Stimulated activated CD4-positive, alpha-beta T cell treated with anti-CD3 and anti-CD28 coated beads, Interleukin-1b, Interleukin-23, amount 100 ng/mL, for 4 hours (primary cell): ENCODE measurements at places on chromosomes 4 and X.

DNA sequence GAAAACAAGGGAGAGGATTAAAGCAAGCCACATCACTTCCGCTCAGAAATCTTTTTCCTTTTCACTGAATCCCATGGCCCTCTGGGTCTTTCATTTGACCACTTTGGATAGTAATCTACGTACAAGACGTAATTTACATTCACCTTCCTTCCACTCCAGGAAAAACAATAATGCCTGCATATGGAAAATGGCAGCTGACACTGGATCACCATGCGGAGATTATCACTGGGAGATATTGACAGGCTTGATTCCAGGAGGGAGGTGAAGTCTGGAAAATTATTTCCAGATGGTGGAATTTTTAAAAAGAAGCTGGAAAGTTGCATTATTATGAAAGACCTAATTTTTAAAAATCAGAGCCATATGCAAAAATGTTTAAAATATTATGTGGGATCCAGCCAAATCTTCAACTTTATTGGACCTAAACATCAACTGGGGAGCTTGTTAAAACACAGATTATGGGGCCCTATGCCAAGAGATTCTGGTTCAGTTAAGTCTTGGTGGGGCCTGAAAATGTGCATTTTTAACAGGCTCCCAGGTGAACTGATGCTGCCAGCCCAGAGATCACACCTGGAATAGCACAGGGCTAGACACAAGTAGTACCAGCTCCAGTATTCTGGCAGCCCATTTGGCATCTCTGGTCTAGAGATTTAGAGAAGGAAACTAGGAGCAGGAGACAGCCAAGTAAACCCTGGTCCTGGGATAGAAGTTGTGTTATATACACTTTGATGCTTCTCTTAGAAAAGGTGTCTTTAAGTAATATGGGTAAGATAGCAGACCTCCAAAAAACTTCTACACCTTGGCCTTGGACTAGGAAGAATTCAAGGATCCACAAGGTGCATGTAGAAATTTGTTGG is 290.3 kb upstream of the LDB2 start:
- no peak for DNase-seq

GRCh38 chr4:88817740-88818139 is 120.1 kb upstream of the NAP1L5 start:
- DNase-seq = no peak

GRCh38 chrX:46559062-46559461 is 13.8 kb upstream of the ZNF674 start:
- DNase-seq = no peak

DNA sequence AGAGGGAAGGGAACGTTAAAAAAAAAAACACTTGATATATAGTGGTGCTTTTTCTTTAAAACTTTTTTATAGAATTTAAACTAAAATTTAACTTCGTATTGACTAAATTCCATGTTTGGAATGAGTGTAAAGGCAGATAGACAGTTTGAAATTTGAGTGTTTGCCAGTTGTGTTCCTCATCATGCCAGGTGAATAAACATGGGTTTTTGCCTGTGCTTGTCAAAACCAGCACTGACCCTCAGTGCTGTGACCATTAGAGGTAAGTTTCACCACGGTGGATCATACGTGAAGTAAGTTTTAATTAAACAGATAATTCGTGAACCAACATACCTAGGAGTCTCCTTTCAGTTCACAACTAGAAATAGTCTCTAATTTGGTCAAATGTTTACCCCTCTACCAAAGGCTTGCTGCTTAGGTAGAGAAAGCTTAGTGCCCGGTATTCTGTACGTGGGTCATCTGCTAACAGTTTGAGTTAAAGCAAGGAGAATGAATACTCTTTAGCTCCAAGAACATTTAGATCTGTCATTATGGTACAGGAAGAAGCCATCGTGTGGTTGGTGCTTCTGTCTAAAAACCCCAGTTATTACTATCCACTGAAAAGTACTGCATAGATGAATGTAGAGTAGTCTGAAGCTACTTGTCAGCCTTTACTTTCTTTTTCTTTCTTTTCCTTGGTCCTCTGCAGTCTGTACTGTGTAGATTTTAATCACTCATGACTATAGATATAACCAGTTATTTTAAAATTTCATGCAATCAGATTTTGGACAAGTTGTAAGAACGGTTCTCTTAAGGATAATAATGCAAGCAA is 32.7 kb downstream of the KIAA0232 start:
- no peak for DNase-seq

- no peak for DNase-seq
Measured at GRCh38 chr4:75243570-75243969, 270.6 kb downstream of the RCHY1 start.

- no peak for DNase-seq
Measured at GRCh38 chr4:2900741-2901140, 57.1 kb downstream of the ADD1 start.

DNA sequence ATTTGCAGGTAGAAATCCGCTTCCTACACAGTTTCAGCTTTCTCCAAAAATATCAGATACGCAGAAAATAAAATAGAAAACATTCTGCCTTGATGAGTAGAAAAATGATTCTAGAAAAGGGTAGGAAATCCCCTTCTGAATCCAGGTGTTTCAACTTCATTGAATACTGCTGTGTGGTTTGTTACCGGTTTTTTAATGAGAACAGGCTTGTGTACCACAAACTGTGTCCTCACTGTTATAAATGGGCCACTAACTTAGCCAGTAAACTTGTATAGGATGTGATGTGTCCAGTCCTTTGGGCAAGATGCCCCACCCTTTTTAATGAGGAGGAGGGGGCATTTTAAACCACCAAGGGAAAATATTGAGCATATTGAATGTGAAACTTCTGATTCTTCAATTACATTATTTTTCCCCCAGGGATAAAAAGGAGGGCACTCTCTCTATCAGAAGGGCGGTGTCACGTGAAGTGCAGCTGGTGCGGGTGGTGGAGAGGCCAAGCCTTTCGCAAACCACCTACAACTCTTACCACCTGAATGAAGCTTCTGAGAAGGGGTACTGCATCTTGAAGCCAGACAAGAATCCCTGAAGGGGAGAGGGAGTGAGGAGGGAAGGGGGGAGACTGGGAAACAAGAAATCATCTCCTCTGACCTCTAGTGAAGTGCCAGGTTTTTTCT is 4.5 kb downstream of the CXXC4 start:
- no peak for DNase-seq

DNA sequence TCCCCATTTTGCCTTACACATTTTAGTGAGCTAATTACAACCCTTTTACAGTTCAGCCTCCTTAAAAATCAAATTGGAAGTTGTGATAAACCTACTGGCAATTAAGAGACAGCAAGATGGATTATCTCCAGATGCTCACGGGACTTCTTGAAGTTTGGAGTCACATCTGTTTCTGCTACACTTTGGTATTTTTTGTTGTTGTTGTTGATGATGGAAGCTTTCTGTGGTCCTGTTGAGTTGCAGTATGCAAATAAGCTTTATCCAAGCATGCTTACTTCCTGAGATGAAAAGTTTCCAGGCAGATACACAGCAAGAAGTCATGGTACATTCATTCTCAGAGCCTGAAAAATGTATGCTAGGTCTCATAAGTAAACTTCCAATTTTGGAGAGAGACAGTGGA is 670.0 kb upstream of the AMOT start:
- DNase-seq = no peak

DNA sequence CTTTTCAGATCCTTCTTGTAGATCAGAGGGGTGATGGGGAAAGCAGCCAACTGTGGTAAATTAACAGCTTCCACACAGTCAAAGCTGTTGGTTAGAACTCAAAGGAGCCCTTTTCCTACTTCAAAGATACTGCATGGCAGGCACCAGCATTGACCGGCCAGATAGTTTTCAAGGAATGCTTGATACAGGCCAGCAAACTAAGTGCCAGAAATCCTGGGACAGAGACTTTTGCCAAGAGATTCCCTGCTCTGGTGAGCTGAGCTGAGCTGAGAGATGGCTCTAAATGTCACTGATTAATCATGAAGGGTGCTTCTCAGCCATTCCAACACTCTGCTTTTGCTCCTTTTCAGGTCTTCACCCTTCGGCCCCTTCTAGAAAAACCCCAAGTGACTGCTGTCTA is 131.6 kb upstream of the MED14 start:
- no peak for DNase-seq

DNA sequence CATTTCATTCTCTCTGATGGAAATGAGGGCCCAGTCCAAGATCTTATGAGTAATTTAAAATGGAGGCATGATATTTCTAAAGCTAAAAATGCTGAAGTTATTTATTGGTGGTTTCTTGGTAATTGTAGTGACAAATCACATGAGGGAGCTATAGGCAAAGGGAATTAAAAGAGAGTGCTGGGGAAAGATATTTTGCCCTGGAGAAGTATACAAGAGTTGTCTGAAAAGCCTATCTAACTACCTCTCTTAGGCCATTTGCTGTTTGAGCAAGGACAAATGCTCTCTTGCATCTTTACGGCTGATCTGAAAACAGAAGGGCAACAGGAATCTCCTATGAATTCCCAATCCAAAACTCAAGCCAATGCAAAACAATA is 89.4 kb downstream of the FMR1NB start:
- no peak for DNase-seq

- DNase-seq = no peak
Measured at GRCh38 chr4:117777721-117778120, 256.6 kb upstream of the NDST3 start.

DNA sequence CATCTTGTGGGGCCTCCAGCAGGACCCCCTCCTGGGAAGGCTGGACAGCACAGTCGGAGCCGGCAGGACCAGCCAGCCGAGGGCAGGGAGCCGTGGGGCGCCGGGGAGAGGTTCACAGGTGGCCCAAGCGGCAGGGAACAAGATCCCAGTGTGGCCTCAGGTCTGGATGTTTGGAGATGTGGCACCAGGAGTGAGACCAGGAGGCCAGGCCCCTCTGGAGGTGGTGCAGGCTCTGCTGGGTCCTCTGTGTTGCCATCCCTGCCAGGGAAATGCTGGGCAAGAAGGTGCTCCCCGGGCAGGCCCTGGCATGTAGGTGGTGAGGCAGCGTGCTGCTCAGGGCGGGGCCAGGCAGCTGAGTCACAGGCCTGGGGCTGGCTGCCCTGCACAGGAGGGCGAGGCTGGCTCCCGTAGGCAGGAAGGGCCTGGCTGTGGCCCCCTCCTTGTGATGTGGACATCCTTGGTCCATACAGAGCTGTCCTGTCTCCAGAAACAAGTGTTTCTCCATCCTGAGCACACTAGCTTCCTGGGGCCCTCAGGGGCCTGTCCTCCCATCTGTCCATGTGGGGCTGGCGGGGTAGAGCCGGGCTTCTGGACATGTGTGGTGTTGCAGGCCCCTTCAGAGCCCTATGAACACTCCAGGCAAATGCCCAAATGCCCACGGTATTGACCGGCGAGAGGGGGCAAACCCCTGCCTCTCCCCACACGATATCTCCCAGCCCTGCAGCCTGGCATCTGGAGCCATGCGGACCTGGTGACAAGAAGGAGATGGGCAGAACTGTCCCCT is 4.8 kb upstream of the HGFAC start:
- DNase-seq = no peak

DNA sequence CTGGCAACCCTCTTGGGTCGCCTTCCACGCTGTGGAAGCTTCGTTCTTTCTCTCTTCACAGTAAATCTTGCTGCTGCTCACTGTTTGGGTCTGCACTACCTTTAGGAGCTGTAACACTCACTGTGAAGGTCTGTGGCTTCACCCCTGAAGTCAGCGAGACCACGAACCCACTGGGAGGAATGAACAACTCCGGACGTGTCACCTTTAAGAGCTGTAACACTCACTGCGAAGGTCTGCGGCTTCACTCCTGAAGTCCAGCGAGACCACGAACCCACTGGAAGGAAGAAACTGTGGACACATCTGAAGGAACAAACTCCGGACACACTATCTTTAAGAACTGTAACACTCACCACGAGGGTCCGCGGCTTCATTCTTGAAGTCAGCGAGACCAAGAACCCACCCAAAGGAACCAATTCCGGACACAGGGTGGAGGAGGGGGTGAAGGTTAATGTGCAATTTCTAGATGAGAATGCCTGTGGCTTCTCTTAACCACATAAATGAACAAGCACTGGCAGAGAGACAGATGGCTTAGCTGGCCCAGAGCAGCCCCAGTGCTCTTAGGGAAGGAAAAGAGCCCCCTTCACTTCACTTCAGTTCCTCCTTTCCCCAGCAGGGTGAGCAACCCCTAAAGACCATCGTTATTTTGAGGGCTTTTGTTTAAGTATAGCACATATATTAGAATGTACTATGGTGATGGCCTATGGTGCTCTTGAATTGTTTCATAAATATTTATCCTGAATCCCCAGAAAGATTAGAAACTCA is 73.0 kb downstream of the LUZP4 start:
- no peak for DNase-seq

DNA sequence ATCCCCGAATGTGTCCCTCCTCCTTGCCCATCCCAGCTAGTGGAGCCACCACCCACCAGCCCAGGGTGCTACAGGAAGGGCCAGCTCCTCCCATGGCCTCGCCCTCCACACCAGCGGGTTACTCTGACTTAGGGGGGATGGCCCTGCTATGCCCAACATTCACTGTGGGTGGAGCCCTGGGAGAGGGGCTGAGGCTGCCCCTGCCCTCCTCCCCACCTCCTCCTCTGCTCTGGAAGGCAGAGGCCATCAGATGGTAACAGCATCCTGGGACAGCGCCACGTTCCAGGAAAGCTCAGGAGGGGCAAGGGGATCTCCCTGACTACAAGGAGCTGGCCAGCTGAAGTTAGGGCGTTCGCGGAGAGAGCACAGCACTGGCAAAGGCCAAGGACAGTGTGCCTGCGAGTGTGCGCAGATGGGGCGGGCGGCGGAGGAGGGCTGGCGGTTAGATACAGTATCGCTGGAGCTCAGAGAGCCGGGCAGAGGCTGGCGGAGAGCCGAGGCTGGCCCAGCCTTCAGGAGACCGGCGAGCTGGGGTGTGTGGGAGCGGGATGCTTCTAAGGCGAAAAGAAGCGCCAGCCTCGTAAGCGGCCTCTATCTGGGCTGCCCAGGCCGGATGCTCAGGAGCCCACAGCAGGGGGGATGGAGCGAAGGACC is 1.5 kb downstream of the JAKMIP1 start:
- no peak for DNase-seq

DNA sequence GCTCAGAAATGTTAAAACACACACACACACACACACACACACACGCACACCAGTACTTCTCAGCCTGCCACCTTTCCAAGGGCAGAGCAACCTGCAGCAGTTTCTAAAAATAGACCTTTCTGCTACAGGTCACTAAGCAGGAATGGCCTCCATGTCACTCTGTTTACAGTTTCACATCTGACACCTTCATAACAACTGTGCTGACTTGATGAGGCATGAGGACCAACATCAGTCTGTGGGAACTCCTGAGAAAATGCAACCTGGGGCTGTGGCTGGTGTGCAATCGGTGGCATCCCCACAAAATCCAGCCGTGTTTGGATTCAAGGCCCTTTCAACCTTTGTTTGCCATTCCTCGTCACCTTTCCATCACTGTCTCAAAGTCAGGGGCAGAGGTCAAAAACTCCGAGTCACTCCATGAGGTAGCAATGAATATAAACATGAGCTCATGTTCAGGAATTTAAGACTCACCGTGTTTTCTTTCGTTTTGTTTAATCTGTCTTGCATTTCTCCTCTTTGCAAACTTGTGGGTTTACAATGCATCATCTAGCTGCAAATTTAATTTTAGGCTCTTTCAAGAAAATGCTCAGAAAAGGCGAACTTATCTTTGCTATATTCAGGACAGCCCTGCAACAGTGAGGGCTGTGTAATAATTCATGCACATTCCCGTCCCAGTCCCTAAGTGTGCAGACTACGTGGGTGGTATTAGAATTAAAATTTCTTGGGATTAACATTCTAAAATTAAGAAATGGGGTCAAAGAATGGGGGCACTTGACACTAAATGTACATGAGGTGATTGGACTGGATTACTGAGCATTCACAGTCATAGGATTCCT is 135.3 kb downstream of the SHROOM3 start:
- no peak for DNase-seq
